ENCODE measurements at places on chromosomes 3 and 15.

GRCh38 chr15:76336254-76337058, at the start of gene ISL2:
Gene ISL2, plus strand, starts transcription at chr15:76336773. Its CDS starts 111 bp downstream, at chr15:76336884.
- no peaks in the 10 kb centered on the region for H3K4me1 ChIP-seq
- no peak within 1 kb of the TSS for H3K27ac ChIP-seq

- no peaks in the 10 kb centered on the region for H3K27me3 ChIP-seq
- no peak for DNase-seq
- H3K4me1 ChIP-seq, result no peaks in the 10 kb centered on the region
- no peaks in the 10 kb centered on the region for H3K36me3 ChIP-seq
Measured at GRCh38 chr3:160434071-160434470, 15.5 kb downstream of the TRIM59 start.

DNA sequence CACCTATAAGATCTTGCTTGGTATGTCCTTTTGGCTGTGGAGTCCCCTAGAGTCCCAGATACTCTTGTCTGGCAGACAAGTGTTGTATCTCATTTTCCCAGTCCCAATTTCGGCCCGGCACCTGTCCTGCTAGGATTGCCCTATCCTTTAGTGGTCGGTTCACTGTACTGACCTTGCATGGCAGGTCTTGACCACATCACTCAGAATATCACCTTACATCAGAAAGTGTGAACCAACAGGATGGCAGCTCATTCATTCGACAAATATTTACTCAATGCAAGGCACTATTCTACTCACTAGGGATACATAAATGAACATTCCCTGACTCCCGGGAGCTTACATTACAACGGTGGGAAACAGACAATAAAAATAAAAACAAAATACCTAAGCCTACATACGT, 5.7 kb upstream of the CCDC80 start:
- no peak overlapping the region for H3K27ac ChIP-seq
- no peaks in the 10 kb centered on the region for H3K27me3 ChIP-seq
- H3K4me3 ChIP-seq, result no peak overlapping the region
- H3K36me3 ChIP-seq, result no peaks in the 10 kb centered on the region
- DNase-seq, result no peak
- H3K4me1 ChIP-seq, result no peaks in the 10 kb centered on the region

DNA sequence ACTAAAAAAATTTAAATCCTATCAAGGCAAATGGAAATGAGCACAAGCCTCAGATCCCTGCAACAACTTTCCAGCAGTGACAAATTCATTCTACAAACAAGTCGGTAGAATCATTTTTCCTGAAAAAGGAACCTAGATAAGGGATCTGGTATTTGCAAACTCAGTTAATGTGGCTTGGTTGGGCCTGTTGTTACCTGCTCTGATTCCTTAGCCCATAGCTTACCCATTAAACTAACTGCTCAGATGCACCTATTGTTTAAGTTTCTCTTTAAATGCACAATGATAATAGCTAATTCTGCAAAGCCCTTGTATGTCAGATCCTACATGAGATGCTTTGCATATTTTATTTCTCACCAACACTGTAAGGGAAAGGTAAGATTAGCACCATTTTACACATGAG, 377.4 kb upstream of the RGMA start:
- no peaks in the 10 kb centered on the region for H3K36me3 ChIP-seq
- no peak for DNase-seq
- H3K27ac ChIP-seq, result no peak overlapping the region

DNA sequence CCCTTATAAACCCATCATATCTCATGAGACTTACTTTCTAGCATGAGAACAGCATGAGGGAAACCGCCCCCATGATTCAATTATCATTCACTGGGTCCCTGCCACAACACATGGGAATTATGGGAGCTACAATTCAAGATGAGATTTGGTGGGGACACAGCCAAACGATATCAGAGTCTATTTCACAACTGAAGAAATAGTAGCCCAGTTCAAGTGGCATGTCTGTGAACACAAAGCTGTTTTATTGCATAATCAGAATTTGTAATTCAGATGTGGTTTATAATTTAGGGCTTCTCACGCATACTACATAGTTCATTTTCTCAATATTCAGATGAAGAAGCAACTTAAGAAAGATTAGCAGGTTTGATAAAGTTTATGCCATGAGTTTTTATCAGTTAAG, 1188.0 kb upstream of the ALCAM start:
- H3K4me1 ChIP-seq, result no peaks in the 10 kb centered on the region
- H3K4me3 ChIP-seq, result no peak overlapping the region
- H3K27me3 ChIP-seq, result no peaks in the 10 kb centered on the region
- no peaks in the 10 kb centered on the region for H3K36me3 ChIP-seq
- no peak overlapping the region for H3K27ac ChIP-seq

GRCh38 chr3:69250014-69250413, 127.6 kb upstream of the LMOD3 start:
- peaks cover 2% of the 10 kb centered on the region for H3K36me3 ChIP-seq
- no peaks in the 10 kb centered on the region for H3K27me3 ChIP-seq
- no peaks in the 10 kb centered on the region for H3K4me1 ChIP-seq
- H3K4me3 ChIP-seq, result no peak overlapping the region
- no peak overlapping the region for H3K27ac ChIP-seq

- H3K4me3 ChIP-seq, result no peak overlapping the region
- H3K36me3 ChIP-seq, result no peaks in the 10 kb centered on the region
- H3K4me1 ChIP-seq, result no peaks in the 10 kb centered on the region
- peak; percentile 77 for DNase-seq
- no peaks in the 10 kb centered on the region for H3K27me3 ChIP-seq
Measured at GRCh38 chr15:65318870-65319356, 14.4 kb downstream of the RNU5B-1 start.

DNA sequence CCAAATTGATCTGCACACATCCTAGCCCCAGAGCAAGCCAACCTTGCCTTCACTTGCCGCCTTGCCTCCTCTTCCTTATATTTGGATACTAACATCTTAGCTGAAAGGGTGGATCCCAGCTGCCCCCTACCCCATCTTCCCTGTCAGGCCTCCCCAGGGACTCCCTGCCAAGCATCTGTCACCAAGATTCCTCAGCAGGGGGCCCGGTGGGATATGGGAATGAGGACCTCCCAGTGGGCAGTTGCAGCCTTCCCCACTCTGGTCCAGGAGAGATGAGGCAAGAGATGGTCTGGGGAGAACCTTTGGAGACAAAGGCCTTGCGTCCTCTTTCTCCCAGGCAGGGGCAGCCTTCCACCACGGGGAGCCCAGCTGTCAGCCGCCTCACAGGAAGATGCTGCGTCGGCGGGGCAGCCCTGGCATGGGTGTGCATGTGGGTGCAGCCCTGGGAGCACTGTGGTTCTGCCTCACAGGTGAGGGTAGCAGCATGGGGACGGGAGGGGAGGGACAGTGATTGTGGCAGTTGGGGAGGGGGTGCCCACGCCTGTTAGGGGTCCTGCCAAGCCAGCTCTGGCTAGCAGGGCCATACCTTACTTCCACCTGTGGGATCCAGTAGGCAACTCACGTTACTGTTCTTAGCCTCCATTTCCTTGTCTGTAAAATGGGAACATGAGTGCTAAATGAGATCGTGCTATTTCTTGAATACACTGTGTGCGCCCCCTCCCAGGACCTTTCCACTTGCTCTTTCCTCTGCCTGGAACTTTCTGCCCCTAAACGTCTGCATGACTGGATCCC, 15.3 kb downstream of the CD276 start:
- DNase-seq, result peak; percentile 57
- peaks cover 6% of the 10 kb centered on the region for H3K36me3 ChIP-seq
- peaks cover 4% of the 10 kb centered on the region for H3K4me1 ChIP-seq
- no peak overlapping the region for H3K27ac ChIP-seq
- no peak overlapping the region for H3K4me3 ChIP-seq

GRCh38 chr15:62187910-62188309, 22.8 kb upstream of the C2CD4B start:
- no peak for DNase-seq
- H3K27ac ChIP-seq, result no peak overlapping the region
- no peaks in the 10 kb centered on the region for H3K36me3 ChIP-seq
- no peaks in the 10 kb centered on the region for H3K27me3 ChIP-seq
- no peak overlapping the region for H3K4me3 ChIP-seq
- H3K4me1 ChIP-seq, result no peaks in the 10 kb centered on the region

GRCh38 chr3:46719044-46719565, 1.4 kb upstream of the PRSS50 start:
- H3K36me3 ChIP-seq, result no peaks in the 10 kb centered on the region
- DNase-seq, result no peak
- H3K4me1 ChIP-seq, result no peaks in the 10 kb centered on the region
- no peak overlapping the region for H3K27ac ChIP-seq
- no peak overlapping the region for H3K4me3 ChIP-seq
- H3K27me3 ChIP-seq, result no peaks in the 10 kb centered on the region

- no peak overlapping the region for H3K4me3 ChIP-seq
- H3K27me3 ChIP-seq, result peaks cover 1% of the 10 kb centered on the region
- no peaks in the 10 kb centered on the region for H3K36me3 ChIP-seq
- H3K4me1 ChIP-seq, result peaks cover 4% of the 10 kb centered on the region
Measured at GRCh38 chr3:29140666-29141065, 140.2 kb upstream of the RBMS3 start.

DNA sequence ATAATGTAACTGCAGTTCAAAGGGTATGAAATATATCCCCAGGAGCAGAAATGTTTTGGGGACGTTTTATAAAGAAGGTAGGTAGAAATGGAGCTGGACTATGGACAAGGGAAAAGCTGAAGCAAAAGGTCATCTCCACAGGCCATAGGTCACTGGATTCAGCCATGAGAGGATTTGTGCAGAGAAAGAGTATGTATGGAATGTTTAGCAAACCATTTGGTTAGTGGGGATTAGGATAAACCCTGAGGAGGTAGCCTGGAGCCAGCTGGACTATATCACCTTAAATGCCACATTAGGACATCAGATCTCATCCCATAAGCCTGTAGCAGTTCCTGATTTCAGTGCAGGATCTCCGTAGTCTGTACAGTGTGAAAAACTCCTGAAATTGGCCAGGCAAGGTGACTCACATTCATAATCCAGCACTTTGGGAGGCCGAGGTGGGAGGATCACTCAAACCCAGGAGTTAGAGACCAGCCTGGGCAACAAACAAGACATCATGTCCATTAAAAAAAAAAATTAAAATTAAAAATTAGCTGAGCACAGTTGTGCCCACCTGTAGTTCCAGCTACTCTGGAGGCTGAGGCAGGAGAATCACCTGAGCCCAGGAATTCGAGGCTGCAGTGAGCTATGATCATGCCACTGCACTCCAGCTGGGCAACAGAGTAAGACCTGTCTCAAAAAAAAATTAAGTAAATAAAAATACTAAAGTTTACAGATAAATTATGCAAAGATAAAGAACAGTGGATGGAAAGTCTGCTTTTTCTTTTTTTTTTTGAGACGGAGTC, 4.7 kb downstream of the IP6K1 start:
- H3K27me3 ChIP-seq, result no peaks in the 10 kb centered on the region
- DNase-seq, result no peak
- H3K4me1 ChIP-seq, result no peaks in the 10 kb centered on the region
- no peak overlapping the region for H3K4me3 ChIP-seq
- H3K27ac ChIP-seq, result no peak overlapping the region
- peaks cover 3% of the 10 kb centered on the region for H3K36me3 ChIP-seq

- H3K27ac ChIP-seq, result no peak overlapping the region
- H3K36me3 ChIP-seq, result no peaks in the 10 kb centered on the region
- H3K4me1 ChIP-seq, result no peaks in the 10 kb centered on the region
- no peak for DNase-seq
- no peaks in the 10 kb centered on the region for H3K27me3 ChIP-seq
Measured at GRCh38 chr3:155254445-155254844, 39.0 kb downstream of the STRIT1 start.

DNA sequence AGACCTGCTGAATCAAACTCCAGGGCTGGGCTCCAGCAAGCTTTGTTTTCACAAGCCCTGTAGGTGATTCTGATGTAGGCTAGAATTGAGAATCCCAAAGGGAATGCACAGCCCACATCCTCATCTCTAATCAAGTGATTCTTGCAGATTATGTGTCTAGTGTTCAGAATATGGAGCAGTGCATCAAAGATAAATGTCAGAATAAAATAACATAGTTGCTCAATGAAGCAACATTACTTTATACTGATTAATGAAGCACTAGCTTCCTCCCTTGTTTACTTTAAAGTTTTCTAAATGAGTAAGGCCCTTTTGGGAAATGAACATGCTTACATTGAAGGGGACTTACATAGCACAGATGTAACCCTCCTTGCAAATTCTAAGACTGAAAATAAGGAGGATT, 39.2 kb downstream of the NUP210 start:
- no peaks in the 10 kb centered on the region for H3K27me3 ChIP-seq
- no peaks in the 10 kb centered on the region for H3K36me3 ChIP-seq
- peaks cover 2% of the 10 kb centered on the region for H3K4me1 ChIP-seq

DNA sequence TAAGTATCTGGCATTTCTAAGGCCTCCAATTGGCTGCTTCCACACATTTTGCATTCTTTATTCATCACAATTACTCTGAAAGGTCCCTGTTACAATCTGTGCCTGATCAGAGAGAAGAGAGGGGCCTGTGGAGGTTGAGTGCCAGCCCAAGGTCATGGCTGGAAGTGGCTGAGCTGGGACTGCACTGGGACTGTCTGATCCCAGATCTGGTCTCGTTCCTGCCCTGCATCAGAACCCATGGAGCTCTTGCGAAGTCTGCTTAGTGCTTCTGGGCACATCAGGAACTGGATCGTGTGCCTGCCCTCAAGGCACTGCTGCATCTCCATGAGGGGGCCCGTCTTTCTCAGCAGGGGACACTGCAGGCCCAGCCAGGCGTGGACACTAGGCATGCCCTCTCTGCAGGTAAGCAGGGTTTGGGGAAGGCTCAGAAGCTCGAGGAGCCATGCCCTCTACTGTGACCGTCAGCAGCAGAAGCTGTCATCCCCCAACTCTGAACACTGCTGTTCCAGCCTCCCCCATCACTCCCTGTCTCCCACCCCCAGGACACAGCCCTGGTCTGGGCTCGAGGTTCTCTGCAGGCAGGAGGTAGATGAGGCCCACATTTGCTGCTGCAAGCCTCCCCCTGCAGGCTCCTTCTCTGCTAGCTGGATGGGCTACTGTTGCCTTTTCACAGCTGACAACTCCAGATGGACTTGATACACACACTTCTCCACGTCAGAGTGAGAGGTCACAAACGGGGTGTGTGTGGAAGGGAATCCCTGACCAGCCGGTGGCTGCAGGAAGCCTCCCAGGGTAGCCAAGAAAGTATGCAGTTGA, 96.5 kb upstream of the PRR23E start:
- no peak for DNase-seq
- H3K27ac ChIP-seq, result no peak overlapping the region
- no peak overlapping the region for H3K4me3 ChIP-seq
- H3K4me1 ChIP-seq, result no peaks in the 10 kb centered on the region
- no peaks in the 10 kb centered on the region for H3K36me3 ChIP-seq
- H3K27me3 ChIP-seq, result no peaks in the 10 kb centered on the region

GRCh38 chr3:81823882-81824395, 62.5 kb upstream of the GBE1 start:
- H3K27ac ChIP-seq, result no peak overlapping the region
- no peak overlapping the region for H3K4me3 ChIP-seq
- no peak for DNase-seq
- no peaks in the 10 kb centered on the region for H3K4me1 ChIP-seq

DNA sequence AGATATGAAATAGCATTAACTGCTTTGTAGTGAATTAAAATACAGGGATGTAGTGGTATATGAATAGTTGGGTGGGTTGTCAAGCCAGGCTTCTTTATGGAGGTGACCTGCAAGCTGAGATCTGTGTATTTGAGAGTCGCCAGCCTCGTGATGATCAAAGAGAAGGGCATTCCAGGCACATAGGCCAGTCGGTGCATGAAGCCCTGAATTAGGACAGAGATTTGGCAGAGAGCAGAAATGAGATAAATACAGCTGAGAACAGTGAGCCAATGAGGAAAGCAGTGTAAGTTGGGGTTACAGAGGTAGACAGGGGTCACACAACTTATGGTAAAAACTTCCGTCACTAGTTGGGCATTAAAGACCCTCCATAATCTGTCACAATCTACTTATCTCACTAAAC, 641.9 kb downstream of the OTOL1 start:
- H3K27ac ChIP-seq, result no peak overlapping the region
- H3K36me3 ChIP-seq, result no peaks in the 10 kb centered on the region
- H3K4me1 ChIP-seq, result no peaks in the 10 kb centered on the region
- no peaks in the 10 kb centered on the region for H3K27me3 ChIP-seq
- DNase-seq, result no peak
- no peak overlapping the region for H3K4me3 ChIP-seq

- H3K36me3 ChIP-seq, result no peaks in the 10 kb centered on the region
- H3K27ac ChIP-seq, result no peak overlapping the region
- H3K4me3 ChIP-seq, result no peak overlapping the region
Measured at GRCh38 chr3:179133575-179133974, 14.6 kb upstream of the PIK3CA start.
